Non-pigmented ciliary epithelial cell (primary cell): ENCODE measurements at places on chromosomes 7 and 10.

- DNase-seq, result no peak
Observed at GRCh38 chr10:48883701-48884100, 55.9 kb downstream of the LRRC18 start.

- no peak for DNase-seq
Observed at GRCh38 chr10:23364378-23364777, 19.8 kb upstream of the C10orf67 start.

- no peak for DNase-seq
Observed at GRCh38 chr7:156999958-157000726, 10.3 kb downstream of the MNX1 start.

GRCh38 chr7:82362129-82362706 is 81.4 kb downstream of the CACNA2D1 start:
- peak; percentile 15 for DNase-seq

GRCh38 chr7:52088008-52088901 is 771.6 kb upstream of the COBL start:
- no peak for DNase-seq

GRCh38 chr7:159019111-159019510 is 125.6 kb downstream of the VIPR2 start:
- DNase-seq, result no peak

GRCh38 chr10:1360558-1361164 is 304.5 kb downstream of the WDR37 start:
- DNase-seq, result no peak
